ENCODE measurements at places on chromosomes 12 and 14. TPM values are rescaled to one million over a fixed set of nuclear protein-coding genes. Genes with fewer than 3 reads are reported as not detected.

- no peak for DNase-seq
Measured at GRCh38 chr14:86221755-86222154, 691.8 kb downstream of the FLRT2 start.

The HPD gene
- 2.1 TPM for total RNA-seq

The KRT77 gene
- not detected for total RNA-seq

DNA sequence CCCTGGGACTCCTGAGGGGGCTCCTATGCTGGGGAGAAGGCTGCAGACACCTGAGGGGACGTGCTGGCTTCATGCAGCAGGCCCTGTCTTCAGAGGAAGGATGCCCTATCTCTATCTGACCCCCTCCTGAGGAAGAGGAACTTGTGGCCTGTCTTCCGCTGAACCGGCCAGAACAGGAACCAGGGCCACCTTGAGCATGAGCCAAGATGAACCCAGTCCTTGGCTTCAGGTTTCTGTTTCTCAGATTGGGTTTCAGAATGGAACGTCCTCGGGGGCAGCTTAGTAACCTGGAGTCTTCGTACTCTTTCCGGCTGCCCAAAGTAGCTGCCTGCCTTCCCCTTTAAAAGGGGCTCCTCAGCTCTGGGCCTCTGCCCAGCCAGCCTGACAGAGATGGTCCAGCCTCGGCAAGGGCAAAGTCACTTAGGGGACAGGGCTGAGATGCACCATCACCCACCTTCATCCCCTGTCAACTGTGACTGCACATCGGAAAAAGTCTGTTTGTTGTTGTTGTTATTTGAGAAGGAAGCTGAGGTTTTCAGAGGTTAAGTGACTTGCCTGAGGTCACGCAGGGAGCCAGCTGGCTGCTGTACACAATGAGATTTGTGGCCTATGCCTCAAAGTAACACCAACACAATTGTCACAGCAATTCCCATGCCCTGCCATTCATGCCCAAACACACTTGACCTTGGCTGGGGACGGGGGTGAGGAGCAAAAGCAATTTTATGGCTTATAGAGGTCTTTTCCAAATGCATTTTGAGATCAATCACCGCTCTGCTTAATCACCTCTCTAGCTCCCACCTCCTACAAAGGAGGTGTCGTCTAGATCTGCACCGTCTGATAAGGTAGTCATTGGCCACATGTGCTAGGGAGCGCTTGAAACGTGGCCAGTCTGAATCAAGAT is 13.4 kb downstream of the ASB2 start:
- DNase-seq: peak; percentile 75

DNA sequence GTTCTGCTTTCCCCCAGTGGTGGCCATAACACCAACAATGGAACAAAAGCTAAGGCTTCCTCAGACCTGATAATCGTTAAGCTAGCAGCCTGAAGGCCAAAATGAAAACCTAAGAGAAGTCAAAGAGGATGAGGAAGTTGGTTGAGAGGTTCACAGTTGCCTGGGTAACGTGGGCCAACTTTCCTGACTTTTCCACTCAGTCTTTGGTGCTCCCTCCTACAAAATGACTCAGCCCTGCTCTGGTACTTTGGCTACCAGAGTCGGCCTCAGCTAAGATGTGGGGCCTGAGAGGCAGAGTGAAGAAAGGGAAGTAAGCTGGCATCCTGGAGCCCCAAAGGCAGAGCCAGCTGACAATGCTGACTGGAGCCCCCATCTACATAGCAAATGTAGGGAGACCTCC is 14.9 kb upstream of the FKBP11 start:
- no peak for DNase-seq

The GPD1 gene
- 0.43 TPM for total RNA-seq

DNA sequence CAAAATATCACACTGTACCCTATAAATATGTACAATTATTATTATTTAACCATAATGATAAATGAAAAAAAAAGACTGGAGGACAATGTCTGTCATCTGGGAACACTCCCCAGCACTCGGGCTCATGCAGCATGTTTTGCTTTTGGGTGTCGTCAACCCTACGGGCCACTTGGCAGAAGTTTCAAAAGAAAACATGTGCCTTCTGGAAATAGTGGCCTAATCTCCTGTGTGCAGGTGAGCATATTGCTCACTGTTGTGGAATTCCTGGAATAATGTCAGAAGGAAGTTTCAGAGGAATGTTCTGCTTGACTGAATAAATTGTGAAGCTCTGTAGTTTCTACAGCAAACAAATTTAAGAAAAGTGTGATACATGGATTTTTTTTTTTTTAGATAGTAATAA is 298.3 kb downstream of the SSPN start:
- no peak for DNase-seq

The MYBPC1 gene
- total RNA-seq: 1.1 TPM

The CLEC9A gene
- total RNA-seq: not detected

- no peak for DNase-seq
Measured at GRCh38 chr12:130357729-130358330, 20.1 kb downstream of the PIWIL1 start.

DNA sequence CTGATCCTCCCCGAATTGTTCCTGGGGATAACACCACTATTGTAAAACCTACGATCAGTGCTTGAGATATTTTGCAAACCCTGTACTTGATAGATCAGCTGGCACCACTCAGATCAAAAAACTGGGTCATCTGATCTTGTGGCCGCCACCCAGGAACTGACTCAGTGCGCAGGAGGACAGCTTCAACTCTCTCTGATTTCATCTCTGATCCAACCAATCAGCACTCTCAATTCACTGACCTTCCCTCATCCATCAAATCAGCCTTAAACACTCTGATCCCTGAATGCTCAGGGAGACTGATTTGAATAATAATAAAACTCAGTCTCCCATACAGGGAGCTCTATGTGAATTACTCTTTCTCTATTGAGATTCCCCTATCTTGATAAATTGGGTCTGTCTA is 4.2 kb upstream of the XPOT start:
- DNase-seq: peak; percentile 87

DNA sequence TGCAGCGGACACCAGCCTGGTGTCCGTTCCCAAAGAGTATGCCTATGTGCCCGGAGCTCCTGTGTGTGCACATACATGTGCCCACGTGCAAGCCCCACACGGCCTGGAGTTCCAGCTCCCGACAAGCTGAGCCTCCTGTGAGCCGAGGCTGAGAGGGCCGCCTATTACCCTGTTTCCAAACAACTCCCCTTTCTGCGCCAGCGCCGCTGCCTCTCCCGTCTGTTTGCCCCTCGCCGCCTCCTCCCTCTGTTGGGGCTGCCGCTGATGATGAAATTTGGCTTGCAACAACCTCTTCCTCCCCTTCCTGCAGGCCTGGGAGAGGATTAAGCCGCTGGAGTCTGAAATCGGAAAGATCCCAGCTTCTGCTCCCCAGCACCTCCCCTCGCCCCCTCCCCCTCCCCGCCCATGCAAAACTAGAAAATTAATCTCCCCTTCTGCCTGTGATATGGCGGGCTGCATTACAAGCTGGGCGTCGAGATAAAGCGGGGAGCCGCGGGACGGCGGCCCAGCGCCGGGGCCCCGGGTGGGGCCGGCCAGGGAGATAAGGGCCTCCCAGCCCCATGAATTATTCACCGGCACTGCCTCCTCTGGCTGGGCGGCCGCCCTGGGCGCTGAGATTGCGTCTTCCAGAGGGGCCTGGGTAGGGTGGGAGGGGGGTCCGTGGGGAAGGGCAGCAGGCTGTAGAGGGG is 6.8 kb upstream of the ASIC1 start:
- DNase-seq: peak; percentile 39

DNA sequence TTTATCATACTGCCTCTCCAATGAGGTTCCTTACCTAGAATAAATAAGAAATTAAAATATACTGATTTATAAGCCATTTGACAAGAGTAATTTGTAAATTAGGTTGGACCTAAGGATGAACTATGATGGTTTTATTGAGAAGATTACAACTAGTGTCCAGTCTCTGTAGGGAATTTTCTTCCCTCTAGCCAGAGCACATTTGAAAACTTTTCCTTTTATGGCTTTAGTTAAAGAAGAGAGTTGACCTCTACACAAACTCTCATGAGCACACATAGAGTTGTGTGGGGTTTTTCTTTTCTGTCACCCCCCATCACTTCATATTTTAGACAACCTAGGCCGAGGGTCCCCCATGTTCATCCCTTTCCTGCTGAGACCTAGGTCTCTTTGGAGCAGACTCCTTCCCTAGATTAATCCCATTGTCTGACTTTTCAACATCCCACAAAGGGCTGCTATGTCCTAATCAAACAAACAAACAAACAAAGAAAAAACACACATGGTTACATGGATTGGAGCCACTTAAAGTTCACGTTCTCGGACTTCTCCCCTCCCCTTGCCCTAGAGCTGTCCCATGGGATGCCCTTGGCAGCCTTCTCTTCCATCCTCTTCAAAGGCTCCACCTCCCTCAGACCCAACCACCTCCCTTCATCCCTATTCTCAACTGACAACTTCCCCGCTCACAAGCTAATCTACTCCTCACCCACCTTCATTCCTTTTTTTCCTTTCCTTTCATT is 40.7 kb downstream of the GPR135 start:
- peak; percentile 40 for DNase-seq

The WNT1 gene
- not detected for total RNA-seq

Data from adrenal gland (tissue), 19 donors.